ENCODE measurements at places on chromosomes 1 and 21.

DNA sequence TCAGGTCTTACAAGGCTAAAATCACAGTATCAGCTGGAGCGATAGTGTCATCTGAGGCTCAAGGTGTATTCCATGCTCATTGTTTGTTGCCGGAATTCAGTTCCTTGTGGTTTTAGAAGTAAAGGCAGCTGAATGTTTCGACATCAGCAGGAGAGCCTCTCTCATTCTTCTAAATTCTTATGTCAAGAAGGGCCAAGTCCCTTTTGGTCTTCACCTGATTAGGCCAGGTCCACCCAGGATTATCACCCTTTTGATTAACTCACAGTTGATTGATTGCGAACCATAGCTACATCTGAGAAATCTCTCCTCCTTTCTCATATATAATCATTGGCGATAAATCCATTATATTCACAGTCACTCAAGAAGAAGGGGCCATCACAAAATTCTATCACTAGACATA lies 806.7 kb upstream of the PRMT6 start:
- no peak for DNase-seq

GRCh38 chr1:57132993-57133622 lies 167.3 kb upstream of the C8B start:
- no peak for DNase-seq

- no peak for DNase-seq
Measured at GRCh38 chr1:183920651-183921050, 115.7 kb downstream of the RGL1 start.

DNA sequence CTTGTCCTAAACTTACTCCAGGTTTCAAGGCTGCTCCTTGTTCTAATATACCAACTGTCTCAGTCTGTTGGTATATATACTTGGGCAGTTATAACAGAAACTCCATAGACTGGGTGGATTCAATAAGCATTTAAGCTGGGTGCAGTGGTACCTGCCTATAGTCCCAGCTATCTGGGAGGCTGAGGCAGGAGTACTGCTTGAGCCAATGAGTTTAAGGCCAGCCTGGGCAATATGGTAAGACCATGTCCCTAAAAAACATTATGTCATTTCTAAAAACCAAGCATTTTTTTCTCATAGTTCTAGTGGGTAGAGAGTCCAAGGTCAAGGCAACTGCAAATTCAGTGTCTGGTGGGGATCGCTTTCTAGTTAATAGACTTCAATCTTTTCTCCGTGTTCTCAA lies 17.4 kb upstream of the CR1L start:
- DNase-seq: no peak

GRCh38 chr1:110948038-110948810 lies 15.5 kb downstream of the LRIF1 start:
- no peak for DNase-seq

DNA sequence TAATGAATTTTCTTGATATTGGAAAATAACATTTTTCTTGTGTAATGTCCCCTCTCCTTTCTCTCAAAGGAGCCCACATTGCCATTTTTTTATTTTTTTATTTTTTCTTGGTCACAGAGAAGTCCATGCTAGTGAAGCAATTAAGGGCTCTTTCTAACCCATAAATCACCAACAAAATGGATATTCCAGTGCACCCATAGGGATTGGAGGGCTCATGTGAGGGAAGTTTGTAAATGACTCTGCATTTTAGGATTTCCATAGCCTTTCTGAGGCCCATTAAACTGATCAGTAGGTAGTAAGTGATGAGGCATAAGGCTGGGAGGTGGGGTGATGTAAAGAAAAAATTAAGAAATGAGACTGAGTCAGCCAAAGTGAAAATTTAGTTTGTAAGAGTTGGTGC lies 55.9 kb upstream of the JAK1 start:
- no peak for DNase-seq

DNA sequence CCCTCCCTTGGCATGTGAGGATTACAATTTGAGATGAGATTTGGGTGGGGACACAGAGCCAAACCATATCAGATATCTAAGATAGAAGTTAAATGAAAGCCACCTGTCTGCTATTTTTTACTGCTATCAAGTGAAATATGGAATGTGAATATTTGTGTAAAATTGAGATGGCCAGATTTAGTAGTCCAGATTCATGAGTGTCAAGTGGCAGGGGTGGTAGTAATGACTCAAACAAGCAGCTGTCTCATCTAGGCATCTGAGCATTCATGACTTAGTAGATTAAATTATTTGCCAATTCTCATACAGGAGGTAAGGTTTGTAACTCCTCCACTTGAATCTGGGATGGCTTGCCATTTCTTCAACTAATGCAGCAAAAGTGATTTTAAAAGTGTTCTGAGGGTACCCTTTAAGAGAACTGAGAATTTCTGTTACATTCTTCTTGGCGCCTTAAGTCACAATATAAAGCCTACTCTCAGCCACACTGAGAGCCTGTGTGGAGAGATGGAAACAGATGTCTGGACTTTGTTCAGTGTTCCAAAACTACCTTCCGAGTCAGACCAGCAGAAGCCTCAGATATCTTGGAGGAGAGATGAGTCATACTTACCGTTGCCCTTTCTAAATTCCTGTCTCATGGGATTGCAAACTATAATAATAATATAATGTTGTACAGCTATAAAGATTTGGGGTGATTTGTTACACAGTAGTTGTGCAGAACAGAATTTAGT lies 1065.6 kb upstream of the TMPRSS15 start:
- no peak for DNase-seq

DNA sequence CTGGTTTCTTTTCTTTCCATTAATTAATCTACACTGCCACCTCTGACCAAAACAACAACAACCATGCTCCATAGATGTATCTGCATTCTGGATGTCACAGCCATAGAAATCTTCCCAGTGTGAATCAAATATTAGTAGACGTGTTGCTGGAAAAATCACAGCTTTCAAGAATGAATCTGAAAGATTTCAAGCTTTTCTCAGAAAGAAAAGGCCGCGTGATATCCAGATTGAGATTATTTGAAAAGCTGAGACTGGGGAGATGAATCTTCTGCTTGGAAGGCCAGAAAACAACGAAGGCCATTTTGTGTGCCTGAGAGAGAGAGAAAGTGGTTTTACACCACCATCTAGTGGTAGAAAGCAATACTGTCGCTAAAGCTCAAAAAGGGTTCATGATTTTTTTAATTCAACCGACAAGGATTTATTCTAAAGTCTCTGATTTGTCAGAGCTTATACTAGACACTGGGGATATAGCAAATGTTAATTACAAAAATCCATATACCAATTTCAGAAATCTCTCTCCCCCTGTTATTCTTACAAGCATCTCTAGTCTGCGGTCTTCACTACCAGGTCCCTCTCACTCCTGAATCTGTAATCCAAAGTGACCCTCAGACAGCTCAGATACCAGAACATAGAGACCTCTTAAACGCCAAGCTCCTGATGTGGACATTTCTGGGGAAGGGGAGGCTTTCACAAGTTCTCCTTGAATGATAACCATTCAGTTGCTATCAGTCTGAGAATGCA lies 87.5 kb upstream of the SGIP1 start:
- DNase-seq: no peak

DNA sequence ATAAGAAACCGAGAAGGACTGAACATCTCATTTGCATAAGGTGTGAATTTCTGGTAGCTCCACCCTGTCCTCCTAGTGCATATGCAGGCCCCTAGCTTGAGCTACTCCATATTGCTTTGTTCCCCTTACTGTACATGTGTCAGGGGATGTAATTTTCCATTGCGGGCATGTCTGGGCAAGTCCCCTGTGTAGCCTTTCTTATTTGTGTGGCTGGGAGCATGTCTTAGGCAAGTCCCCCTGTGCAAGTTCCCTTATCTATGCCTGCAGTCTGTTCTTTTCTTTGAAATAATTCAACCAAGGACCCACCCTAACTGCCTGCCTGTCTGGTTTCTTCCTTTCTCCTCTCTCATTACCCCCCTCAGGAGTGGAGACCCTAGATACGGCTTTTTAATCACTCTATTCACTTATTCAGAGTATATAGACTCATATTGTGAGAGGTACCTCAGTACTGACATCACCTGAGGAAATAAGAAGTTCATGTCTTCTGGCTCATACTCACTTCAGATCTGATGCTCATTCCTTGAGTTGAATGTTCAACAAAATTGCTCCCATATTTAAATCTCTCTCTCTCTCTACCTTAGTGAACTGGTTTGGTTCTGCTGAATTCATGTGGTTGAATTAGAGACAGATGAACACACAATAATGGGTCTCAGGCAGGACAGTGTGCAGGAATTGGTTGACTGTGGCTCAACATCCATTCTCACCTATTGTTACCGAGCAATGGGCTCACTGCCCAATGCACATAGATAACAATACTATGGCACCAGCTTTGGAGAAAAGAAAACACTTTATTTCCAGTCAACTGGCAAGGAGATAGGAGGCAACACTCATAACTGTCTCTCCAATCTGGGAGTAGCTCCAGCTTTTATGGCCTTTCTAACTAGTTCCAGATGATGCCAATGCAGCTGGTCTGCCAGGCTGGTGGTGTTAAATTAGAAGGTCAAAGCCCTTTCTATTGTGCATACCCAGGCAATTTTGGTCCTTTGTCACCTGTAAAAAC lies 27.9 kb upstream of the NPL start:
- no peak for DNase-seq

- no peak for DNase-seq
Measured at GRCh38 chr1:218983848-218984247, 189.8 kb upstream of the LYPLAL1 start.

DNA sequence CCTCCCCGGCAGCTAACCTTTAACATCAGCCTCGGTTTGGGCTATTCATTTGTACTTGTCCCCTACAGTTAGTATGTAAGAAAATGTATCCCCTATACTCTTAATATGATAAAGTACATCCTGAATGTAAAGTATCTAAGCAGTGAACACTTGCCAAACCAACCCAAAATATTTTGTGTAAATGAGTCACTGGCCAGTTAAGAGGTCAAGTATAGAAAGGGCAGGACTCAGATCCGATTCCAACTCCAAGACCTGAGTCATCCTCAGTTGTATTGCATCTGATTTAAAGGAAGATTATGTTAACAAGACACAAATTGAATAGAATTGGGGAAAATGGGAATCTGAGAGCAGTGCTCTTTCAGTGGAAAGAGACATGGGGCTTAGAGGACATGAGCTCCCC lies 84.4 kb downstream of the CD58 start:
- DNase-seq: no peak

DNA sequence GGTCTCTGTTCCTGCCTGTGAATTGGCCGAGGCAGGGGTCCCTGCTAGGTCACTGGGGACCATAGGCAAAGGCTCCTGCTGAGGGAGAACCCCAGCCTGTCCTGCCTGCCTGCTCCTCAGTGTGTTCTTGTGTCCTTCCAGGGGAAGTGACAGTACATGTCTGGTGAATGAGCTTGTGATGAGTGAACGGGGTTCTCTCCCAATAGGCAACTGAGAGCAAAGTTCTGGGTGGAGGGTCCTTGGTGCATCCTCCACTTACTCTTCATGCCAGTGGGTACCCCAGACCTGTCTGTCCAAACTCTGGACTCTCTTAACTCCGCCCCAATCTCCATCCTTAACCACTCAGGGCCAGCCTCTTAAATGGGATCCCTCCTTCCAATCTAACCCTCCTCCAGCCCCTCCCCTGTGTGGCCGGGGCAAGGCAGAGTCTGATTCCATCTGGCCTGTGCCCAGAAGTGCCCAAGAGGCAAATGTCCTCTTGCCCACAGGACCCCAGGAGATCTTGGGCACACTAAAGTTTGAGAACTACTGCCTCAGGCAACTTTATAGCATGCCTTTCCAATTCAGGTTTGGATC lies 2.0 kb downstream of the XKR8 start:
- DNase-seq: no peak

GRCh38 chr1:69700770-69701169 lies 133.0 kb downstream of the LRRC7 start:
- no peak for DNase-seq

DNA sequence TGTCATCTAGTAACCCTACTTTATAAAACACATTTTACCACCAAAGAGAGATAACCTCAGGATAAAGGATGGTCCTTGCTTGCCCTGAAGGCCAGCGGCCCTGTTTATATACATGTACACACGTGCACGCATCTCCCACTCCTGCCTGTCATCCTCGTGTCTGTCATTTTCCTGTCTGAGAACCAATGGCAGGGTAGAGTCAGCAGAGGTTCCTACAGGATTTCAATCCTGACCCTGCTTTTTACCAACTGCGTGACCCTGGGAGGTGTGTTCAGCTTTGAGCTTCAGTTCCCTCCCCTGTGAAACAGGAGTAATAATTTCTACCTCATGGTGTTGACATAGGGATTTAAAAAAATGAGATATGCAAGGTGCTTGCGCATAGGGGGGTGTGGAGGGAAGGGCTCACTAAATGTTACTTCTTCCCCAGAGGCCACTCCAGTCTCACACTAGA lies 12.3 kb upstream of the RASSF5 start:
- no peak for DNase-seq

DNA sequence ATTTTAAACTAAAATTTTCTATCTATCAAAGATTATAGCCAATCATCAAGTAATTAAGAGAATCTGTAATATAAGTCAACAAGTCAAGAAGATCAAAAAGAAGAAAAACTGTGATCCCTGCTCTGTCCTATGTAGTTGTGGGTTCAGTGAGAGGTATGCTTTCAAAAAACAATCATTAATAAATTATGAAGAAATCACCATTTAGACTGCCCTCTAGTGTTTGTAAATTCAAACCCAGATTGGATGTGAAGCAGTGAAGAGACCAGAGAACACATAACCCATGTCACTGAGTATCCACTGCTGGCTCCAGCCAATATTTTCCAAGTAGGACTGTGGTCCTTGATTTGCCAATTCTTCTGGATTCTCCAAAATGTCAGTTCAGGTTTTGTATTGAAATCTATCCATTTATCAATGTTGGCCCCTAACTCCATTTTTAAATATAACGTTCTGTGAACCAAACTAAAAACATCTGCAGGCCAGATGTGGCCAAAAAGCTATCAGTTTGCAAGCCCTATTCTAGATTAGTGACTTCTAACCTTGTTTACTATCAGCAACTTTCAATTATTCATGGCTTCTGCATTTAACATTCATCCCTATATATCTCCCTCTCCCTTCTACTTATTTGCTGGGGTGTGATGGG lies 467.5 kb upstream of the CXADR start:
- DNase-seq: no peak

GRCh38 chr1:109786531-109787021 lies 22.9 kb upstream of the EPS8L3 start:
- DNase-seq: no peak

- DNase-seq: peak; percentile 13
Measured at GRCh38 chr1:151158751-151159251, 2.4 kb downstream of the TNFAIP8L2 start.

DNA sequence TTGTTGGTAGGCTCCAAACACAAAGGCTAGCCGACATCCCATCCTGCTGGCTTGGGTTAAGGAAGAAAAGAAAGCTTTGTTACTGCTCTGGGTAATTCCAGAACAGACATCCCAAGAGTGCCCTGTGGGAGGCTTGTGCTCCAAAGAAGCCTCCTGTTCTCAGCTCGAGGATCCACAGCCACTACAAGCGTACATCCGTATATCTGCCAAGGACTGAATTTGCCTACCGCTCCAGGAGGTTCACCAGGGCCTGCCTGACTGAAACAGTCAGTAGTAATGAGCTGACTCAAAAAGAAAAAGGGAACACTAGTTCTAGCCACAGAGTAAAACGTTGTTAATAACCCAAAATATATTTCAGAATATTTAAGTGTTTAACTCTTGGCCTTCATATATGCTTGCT lies 24.8 kb upstream of the MUTYH start:
- no peak for DNase-seq

Data from stimulated activated CD4-positive, alpha-beta T cell treated with anti-CD3 and anti-CD28 coated beads, Interleukin-4, amount 100 ng/mL, for 1 hour (primary cell).